ENCODE measurements at places on chromosomes 16 and 17.

GRCh38 chr17:72176951-72177660 lies 56.3 kb downstream of the SOX9 start:
- no peak for DNase-seq

DNA sequence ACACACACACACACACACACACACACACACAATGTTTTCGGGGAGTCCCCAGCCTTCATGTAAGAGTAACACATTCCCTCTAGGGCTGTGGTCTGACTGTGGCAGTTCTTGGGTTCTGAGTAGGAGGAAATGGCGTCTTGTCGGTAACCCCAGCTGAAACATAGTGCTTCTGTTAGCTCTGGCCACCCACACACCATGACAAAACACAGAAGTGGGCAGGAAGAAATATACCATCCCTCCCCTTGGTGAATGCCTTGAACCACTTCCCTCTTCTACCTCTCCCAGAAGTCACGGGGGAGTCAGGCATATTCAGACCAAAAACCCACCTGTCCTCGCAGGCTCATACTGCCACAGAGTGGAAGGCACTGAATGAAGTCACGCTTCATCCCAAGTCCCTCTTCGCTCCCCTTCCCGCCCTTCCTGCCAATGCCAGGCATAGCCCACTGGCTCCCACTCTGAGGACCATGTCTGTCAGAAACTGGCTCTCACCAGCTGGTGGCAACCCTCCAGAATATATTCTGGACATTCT lies 11.5 kb downstream of the SLC35B1 start:
- DNase-seq, result peak; percentile 65

GRCh38 chr17:27793168-27793905 lies 7.0 kb downstream of the NOS2 start:
- no peak for DNase-seq

DNA sequence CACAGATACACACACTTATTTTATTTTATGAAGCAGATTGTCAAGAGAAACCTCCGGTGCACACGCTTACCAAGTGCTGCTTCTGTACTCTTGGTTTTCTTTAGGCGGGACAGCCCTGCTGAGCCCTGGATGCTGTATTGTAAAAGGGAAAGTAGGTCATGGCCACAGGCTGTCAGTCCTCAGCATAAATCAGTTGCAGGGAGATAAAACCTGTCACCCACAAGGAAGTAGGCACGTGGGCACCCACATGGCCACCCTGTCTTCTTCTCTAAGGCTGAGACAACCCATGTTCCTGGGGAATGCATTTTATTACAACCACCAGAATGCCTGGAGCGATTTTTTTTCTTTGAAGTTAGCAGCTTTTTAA lies 59.3 kb downstream of the ASIC2 start:
- DNase-seq, result no peak

GRCh38 chr17:9204637-9205329 lies 183.5 kb downstream of the NTN1 start:
- DNase-seq, result no peak

DNA sequence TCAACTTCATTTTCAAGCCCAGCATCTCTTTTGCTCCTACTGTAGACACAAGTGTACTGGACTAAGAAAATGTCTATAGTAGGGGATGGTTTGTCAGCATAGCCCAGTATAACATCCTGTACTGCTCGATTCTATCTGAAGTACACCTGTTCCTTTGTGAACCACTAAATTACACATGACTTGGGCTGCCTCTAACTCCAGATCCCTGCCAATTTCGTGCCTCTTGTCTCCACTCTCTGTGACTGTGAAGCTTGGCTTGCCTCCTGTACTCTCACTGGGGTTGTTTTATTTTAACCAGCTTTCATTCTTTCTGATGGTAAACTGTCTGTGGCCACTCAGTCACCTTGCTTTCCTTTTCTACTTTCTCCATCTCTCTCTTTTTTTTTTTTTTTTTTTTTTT lies 24.5 kb downstream of the GFOD2 start:
- no peak for DNase-seq

GRCh38 chr16:66740010-66740409 lies 11.4 kb downstream of the DYNC1LI2 start:
- DNase-seq, result peak; percentile 3

GRCh38 chr16:30354423-30355143 lies 525 bp downstream of the CD2BP2 start:
- DNase-seq, result no peak

GRCh38 chr16:3696425-3697218 lies 20.7 kb downstream of the TRAP1 start:
- DNase-seq, result no peak

GRCh38 chr16:1197237-1197866 lies 27.7 kb downstream of the TPSG1 start:
- no peak for DNase-seq

GRCh38 chr17:32846143-32846542 lies 30.8 kb downstream of the MYO1D start:
- no peak for DNase-seq

DNA sequence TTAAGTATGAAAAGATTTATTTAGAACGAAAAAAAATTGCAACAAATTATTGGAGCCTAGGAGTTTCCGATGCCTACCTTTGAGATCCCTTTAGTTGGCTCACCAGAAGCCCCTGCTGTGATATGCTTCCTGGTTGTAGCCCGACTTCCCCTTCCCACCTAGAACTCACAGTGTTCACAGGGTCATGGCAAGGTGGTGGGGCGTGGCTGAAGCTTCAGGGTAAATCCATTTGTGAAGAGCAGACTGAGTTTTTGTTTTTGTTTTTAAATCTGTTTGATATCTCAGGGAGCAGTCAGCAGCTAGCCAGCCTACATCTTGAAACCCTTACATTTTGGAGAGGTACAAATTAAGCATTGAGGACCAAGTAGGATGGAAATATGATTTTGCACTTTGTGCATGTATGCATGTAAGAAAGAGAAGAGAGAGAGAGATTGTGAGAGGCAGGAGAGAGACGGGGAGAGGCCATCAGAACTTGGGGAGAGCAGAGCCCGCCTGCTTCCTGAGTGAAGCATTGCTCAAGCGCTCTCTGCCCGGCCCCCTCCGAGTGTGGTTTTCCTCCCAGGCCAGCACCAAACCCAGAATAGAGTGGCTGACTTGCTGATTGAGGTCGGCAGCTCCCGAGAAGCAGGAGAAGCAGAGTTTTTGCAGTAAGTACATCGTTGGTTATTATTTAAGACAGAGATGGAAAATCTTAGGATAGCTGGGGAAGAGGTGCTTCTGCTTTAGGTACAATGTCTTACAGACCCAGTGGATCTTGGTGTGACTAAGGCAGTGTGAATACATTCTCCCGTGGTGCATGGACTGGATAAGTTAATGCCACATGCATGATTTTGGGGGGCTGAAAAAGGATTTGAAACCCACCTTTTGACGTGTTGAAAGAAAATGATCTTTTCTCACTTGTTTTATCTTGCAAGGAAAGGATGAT lies 64.2 kb downstream of the SPECC1 start:
- no peak for DNase-seq

GRCh38 chr16:88920618-88921590 lies 54.4 kb upstream of the PABPN1L start:
- no peak for DNase-seq

DNA sequence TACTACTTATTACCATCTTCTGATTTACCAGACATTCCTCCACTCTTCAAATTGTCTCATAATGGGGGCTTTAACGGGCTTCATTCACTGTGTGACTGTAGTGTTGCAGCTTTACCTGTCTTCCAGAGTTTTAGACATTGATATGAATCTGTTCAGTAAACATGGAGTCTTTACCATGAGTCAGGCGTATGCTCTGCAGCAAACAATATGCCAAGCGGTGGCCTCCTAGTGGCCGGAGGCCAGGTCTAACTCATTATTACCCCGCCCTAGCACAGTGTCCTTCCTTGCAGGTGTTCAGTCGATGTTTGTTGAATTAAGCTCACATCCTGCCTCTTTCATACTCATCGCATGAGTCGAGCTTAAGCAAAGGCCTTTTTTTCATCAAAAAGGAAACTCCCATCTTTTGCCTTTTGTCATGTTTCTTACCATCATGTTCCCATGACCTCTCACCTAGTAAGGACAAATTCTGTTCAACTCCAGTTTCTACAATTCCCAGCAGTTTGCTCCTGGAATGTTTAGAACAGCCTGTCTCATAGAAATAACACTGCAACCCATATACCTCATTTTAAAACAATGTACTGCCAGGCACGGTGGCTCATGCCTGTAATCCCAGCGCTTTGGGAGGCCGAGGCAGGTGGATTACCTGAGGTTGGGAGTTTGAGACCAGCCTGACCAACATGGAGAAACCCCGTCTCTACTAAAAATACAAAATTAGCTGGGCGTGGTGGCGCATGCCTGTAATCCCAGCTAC lies 39.4 kb downstream of the TUBD1 start:
- DNase-seq, result peak; percentile 60

DNA sequence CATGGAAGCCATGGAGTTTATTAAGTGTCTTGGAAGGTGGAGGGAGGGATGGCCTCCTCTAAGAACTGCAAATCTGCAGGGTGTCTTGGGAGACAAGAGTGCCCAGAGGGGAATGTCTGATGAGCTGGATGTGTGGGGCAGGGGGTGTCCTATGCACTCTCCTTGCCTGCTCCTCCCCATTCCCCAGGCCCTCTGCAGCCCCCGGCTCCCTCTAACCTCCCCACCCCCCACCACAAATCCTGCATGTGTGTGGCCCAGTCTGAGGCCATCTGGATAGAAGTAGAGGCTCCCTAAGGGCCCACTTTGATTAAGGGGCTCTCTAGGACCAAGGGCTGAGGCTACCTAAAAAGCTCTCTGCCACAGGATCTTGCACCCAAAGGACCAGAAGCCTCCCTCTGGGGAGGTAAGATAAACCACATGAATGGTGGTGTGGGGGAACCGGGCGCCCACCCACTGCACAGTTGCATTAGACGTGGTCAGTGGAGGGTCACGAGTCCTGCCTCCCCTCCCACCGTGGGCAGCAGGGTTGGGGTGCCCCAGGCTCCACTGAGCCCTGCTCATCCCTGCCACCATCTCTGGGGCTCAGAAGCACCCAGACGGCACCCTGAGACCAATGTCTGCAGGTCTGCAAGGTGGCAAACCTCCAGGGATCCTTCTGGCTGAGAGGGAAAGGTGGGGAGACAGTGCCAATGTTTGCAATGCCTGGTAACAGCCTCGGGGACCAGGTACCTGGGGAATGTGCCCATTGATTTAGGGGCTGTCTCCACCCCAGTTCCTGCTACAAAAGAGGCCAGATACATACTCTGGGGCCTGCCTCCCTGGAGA lies 618 bp downstream of the AANAT start:
- no peak for DNase-seq

- DNase-seq, result no peak
These were observed 60.7 kb downstream of the CLEC16A start for GRCh38 chr16:11004973-11005610.

DNA sequence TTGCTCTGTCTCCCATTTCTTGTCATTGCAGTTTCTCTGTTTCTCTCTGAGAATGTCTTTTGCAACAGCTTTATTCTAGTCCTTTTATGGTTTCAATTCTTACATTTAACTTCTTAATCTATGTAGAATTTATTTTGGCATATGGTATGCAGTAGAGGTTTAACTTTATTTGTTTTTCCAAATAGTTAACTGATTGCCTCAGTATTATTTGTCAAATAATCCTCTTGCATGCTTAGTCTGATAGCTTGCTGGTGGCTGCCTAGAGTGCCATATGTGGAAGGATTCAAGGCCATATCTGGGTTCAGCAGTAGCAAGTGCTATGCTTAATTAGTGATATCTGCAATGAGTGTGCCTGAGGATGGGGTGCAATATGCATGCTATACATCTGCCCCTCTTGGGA lies 6.9 kb downstream of the SNTB2 start:
- DNase-seq, result no peak

DNA sequence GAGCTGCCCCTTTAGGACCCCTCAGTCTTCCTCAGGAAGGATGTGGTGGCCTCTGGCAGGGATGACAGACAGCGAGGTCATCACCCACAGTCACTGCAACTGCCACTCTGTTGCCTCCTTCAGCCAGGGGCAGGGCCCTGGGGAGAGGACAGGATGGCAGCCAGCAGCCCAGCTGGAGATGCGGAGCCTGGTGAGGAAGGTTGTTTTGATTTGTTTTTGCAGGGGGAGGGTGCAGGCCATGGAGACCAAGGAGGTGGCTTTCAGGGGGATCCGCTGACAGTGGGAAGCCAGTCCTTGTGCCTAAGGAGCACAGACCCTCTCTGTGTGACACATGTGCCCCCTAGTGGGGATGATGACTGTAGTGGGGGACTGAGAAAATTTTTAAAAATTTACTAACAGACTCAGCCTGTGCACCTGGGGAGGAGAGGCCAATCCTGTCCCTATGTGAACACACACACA lies 7.4 kb downstream of the PRCD start:
- DNase-seq, result peak; percentile 48

DNA sequence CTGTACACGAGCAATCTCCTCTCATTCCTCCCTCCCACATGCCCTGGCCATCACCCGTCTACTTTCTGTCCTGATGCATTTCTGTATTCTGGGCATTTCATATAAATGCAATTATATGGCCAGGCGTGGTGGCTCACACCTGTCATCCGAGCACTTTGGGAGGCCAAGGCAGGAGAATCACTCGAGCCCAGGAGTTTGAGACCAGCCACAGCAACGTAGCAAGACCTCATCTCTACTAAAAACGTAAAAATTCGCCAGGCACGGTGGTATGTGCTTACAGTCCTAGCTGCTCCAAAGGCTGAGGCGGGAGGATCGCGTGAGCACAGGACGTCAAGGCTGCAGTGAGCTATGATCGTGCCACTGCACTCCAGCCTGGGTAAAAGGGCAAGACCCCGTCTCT lies 4.8 kb downstream of the MEAK7 start:
- DNase-seq, result no peak

DNA sequence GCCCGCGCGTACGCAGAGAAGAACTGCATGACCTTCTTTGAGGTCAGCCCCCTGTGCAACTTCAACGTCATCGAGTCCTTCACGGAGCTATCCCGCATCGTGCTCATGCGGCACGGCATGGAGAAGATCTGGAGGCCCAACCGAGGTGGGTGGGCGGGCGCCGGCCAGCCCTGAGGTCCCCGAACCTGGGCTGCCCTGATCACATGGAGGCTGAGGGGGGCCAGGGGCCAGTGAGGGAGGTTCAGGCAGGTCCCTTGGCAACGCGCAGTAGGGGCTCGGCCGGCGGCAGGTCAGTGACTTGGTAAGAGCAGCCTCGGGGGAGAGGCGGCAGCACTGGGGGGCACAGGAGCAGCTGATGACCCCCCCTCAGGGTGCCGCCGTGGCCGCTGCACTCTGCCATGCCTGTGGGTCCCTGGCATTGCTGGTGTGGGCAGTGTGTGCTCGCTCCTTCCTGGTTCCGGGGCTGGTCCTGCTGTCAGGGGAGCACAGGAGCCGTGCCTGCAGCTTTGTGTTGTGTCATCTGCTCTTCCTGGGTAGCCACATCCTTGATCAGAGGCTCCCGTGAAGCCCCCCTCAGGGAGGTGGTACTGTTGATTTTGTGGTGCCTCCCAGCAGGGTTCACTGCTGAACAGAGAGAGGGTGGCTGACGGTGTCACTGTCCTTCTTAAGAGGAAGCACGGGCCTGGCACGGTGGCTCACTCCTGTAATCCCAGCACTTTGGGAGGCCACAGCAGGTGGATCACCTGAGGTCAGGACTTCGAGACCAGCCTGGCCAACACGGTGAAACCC lies 4.6 kb upstream of the WFIKKN1 start:
- DNase-seq, result no peak

DNA sequence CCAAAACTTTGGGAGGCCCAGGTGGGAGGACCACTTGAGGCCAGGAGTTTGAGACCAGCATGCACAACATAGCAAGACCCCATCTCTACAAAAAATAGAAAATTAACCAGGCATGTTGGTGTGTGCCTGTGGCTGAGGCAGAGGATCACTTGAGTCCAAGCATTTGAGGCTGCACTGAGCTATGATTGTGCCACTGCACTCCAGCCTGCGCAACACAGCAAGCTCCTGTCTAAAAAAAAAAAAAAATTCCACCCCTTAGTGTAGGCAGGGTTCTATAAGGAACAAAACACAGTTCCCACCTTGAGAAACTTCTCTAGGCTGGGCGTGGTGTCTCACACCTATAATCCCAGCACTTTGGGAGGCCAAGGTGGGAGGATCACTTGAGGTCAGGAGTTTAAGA lies 36.3 kb upstream of the HAPSTR1 start:
- DNase-seq, result no peak
